Retinal pigment epithelial cell (primary cell): ENCODE measurements at places on chromosomes 5 and 9.

GRCh38 chr5:152861231-152861630 is 456.2 kb upstream of the NMUR2 start:
- DNase-seq: no peak

DNA sequence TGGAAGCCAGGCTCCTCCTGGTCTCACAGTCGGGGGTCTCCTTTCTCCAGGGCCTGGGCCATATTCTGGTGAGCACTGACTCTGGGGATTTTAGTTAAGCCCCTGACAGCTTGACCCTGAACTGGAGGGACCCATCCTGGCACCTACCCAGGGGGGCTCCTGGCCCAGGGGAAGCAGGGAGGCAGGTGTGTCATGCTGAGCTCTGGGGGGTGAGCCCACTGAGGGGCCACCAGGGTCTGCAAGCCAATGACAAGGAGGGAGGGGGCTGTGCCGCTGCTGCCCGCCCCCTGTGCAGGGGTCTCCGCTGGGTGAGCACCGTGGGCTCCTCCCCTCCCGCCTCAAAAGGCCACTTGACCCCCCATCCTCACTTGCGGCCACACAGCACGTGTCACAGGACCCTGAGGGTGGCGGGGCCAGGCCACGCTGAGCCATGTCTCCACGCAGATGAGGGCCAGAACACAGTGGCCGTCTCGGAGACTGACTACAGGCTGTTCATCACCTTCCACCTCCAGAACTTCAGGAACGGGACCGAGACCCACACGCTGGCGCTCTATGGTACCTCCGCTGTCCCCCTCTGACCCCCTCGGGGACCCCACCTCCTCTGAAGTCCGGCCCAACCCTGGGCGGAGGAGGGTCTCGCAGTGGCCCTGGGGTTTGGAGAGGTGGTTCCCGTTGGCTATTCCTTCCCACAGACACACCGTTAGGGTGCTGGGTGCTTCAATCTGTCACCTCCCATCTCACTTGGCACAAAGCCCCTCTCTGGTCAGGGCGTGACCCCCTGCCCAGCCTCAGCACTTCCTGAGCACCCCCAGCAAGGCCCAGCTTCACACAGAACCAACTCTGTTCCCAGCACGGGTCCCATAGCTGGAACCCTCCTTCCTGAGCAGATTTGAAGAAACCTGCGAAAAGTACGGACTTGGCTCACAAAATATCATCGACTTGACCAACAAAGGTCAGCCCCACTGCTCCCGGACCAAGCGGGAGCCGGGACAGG is 2.0 kb downstream of the LCN9 start:
- no peak for DNase-seq

DNA sequence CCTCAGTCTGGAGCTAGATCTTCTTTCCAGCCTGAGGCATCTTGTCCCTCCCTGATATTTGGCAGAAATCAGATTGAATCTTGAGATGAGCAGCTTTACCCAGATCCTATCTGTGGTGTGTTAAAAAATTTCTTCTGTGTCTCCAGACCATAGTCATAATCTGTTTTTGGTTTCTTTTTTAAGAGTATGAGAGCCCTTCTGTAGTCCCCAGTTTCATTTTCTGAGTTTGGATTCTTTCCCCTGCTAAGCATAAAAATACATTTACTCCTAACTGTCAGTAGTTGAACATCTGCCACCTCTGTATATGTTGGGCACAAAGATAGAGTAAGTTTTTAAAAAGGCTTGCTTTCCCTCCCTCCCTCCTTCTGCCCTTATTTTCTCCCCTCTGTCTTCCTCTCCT is 137.7 kb downstream of the CNTLN start:
- no peak for DNase-seq

DNA sequence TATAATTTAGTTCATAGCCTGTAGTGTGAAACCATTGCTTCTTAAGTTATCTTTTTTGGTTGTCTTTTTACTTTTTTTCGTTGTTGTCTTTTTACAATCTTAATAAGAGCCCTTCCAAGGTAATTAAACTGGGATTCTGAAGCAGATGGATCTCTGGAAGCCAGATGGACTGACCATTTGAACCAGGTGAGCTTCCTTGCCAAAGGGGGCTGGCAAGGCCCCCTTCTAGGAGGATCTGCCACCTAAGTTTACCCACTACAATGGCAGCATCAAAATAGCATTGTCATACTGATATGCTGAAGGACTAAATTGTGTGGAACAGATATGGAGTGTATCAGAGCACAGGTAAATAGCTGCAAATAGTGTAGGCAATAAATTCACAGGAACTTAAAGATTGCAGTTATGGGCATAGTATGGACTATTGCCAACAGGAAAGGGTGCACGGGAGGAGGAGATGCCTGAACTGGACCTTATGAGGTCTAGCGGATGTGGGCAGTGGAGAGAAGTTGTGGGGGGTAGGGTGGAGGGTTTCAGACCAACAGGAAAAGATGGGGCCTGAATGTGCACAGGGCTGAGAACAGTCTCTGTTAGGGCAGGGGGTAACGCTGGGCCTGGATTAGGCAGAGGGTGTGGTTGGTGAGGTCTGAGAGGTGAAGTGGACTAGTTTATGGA is 61.5 kb upstream of the CTXN3 start:
- DNase-seq: no peak
